ENCODE measurements at places on chromosomes 11 and 22.
A peak's percentile ranks its signal among the peaks of the same experiment; 100 is the strongest.

- no peak for DNase-seq
Observed at GRCh38 chr11:128551611-128552335, 35.6 kb downstream of the ETS1 start.

- DNase-seq = no peak
Observed at GRCh38 chr11:30454541-30454940, 131.6 kb downstream of the MPPED2 start.

DNA sequence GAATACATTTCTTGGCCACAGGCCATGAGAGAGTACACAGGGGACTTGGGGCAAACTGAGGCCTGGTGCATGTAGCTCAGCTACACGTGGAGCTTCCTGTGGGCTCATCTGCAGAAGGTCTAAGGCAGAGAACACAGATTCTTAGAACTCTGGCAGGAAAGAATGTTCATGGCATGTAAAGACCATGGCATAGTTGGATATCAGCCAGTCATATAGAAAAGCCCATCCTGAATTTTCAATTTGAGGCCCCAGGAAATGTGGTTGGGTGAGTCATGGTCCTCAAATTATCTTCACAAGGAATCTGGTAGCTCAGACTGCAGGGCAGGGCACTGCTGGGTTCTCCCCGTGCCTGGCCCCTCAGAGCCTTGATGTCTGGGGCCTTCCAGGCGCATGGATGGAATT, 13.7 kb upstream of the ST3GAL4 start:
- peak; percentile 97 for DNase-seq

DNA sequence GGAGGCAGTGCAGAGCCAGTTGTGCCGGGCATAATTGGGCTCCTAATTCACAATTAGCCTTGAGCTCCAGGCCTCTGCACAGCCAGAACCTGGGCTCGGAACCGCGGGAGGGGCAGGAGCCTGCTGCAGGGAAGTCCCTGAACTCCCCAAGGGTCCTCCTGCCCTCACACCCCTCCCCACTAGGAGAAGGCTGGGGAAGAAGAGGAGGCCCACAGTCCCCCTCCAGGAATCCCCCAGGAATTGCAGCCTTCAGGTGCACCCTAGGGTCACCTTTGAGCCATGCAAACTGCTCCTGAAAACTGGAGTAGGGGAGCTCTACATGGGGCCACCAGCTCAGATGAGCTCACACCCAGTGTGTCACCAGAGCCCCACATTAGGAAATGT, 93.8 kb upstream of the LMO1 start:
- DNase-seq = no peak

DNA sequence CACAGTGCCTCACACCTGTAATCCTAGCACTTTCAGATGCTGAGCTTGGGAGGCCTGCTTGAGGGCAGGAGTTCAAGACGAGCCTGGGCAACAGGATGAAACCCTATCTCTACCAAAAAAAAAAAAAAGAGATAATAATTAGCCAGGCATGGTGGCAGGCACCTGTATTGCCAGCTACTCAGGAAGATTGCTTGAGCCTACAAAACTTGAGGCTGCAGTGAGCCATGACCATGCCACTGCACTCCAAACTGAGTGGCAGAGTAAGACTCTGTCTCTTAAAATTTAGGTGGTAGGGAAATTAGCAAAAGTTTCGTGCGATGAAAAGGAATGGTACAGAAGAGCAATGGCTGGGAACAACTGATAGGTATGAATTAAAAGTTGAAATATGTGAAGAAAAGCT, 18.0 kb downstream of the ST13 start:
- no peak for DNase-seq

GRCh38 chr22:43550024-43550620, 138.3 kb downstream of the MPPED1 start:
- no peak for DNase-seq

DNA sequence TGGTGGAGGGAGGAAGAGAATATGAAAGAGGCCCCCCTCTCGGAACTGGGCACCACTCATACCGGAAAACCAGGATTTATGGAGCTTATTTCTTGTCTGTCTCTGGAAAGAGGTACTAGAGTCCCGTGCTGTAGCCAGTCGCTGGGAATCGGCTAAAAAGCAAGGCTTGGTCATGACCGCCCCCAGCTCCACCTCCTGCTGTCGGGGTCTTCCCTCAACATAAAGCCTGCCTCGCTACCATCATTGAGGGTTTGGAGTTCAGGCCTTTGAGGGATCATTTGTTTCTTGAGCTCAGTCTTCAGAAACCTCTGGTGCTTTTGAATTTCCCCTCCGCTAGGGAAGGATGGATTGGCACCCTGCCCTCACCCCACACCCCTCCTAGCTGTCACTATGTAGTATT, 97.1 kb downstream of the TSPAN18 start:
- no peak for DNase-seq

GRCh38 chr11:78080084-78080817, 589 bp upstream of the NDUFC2 start:
- no peak for DNase-seq

GRCh38 chr11:36577859-36578258, 10.1 kb downstream of the RAG1 start:
- DNase-seq = peak; percentile 52

- no peak for DNase-seq
Observed at GRCh38 chr11:45168366-45169130, 22.1 kb downstream of the PRDM11 start.

- DNase-seq = no peak
Observed at GRCh38 chr22:37062702-37063381, 11.3 kb downstream of the KCTD17 start.

- DNase-seq = no peak
Observed at GRCh38 chr11:39741066-39741465, 1718.4 kb downstream of the LRRC4C start.

GRCh38 chr22:42758931-42759629, 38.4 kb upstream of the A4GALT start:
- no peak for DNase-seq

- peak; percentile 52 for DNase-seq
Observed at GRCh38 chr22:19848298-19849224, 6.1 kb downstream of the GNB1L start.

- DNase-seq = peak; percentile 100
Observed at GRCh38 chr11:75814677-75815344, at the start of gene UVRAG. UVRAG (plus strand) TSS chr11:75815210; CDS start chr11:75815408, 198 bp downstream.

DNA sequence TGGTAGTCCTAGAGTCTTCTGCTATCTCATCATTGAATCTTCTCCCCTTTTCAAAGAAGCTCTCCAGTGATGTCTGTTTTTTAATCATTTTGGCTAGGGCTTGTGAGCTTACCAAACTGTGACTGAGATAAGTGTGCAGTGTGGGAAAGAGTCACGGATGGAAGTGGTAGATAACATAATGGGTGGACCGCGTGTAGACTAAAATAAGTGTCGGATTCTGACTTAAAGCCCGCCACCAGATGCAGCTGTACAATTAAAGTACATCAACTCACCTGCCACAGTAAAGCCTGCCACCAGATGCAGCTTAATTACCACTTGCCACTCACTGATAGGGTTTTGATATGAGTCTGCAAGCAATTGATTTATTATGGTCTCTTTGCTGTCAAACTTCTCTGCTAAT, 581.5 kb downstream of the LRRC4C start:
- no peak for DNase-seq

DNA sequence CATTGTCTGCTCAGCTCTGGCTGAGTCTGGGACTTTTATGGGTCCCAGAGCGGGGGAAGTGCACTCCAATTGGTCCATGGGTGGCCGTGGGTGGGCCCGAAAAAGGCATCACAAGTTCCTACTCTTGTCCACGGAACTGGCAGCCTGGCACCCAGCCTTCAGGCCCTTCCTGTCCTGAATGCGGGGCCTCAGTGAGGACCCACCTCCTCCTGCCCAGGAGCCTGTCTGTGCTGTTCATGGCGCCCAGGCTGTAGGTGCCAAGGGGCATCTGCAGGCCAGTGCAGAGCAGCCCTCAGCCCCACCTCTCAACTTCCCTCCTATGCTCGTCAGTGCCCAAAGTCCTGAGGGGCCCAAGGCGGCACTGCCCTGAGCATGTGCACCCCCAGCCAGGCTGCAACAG, 411.7 kb upstream of the KIRREL3 start:
- DNase-seq = no peak

- no peak for DNase-seq
Observed at GRCh38 chr11:94658386-94658785, 91.2 kb downstream of the PIWIL4 start.

DNA sequence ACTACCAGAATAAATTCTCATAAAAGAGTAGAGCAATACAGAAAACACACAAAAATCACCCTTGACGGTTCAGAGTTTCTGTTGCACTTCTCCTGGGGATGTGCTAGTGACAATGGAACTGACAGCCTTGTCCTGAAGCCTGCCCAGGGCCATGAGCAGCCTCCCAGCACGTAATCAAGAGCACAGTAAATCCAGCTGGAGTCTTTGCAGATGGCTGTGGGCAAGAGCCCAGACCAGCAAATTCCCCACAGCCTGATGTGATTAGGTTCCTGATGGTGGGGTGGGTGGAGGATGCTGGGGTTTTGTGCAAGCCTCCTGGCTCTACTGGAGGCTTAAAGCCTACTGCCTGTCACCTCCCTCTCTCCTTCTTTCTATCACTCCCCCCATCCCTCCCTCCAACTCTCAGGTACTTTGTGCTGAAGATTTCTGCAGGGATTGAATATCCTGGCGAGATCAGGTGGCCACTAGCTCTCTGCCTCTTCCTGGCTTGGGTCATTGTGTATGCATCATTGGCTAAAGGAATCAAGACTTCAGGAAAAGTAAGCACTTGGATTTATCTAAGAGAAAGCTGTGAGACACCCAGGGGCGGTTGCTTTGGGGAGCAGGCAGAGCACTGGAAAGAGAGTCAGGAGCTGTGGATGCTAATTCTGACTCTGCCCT, 18.1 kb downstream of the SLC6A5 start:
- no peak for DNase-seq

GRCh38 chr22:47369020-47369419, 606.6 kb downstream of the TBC1D22A start:
- DNase-seq = no peak

DNA sequence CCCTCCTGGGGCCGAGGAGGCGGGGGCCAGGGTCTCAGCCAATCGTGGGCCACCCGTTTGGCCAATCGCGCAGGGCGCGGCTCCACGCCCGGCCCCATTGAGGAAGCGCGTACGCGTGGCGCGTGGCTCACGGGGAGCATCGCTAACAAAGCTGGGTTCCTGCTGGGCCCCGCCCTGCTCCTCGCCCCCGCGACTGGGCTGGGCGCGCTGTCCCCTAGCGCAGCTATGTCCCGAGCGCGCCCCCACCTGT, 614 bp upstream of the ASCL2 start:
- DNase-seq = no peak

- peak; percentile 47 for DNase-seq
Observed at GRCh38 chr22:18078329-18079041, 695 bp downstream of the PEX26 start.

DNA sequence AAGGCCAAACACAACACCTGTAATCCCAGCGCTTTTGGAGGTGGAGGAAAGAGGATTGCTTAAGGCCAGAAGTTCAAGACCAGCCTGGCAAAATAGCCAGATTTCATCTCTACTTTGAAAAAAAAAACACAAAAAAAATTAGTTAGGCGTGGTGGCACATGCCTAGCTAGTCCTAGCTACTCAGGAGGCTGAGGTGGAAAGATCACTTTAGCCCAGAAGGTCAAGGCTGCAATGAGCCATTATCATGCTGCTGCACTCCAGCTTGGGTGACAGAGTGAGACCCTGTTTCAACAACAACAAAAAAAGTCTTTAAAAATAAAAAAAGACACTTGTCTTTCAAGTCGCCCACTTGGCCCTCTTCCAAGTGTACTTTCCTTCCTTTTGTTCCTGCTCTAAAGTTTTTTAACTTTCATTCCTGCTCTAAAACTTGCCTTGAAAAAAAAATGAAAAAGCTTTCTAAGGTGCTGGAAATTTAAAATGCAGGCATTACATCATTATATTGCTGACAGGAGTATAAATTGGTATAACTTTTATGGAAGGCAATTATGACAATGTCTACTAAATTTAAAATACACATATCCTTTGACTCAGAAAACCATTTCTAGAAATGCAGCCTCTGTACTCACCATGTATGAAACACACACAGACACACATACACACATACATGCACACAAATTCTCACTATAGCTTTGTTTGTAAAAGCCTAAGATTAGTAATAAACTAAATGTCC, 12.7 kb downstream of the LIPT2 start:
- no peak for DNase-seq

DNA sequence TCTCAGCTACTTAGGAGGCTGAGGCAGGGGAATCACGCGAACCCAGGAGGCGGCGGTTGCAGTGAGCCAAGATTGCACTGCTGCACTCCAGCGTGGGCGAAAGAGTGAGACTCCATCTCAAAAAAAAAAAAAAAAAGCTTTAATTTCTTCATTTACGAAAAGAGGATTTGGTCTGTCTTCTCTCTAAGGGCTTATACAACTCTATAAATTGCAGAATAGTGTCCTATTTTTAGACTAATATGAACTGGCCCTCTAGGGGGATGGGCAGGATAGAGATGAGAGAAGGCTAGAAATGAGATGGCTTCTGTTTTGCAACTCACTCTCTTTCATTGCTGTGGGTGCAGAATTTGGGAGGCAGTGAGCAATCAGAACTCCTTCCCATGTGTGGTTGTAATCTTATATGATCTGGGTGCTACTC, 11.3 kb downstream of the MAML2 start:
- DNase-seq = no peak

GRCh38 chr22:19774628-19775027, 14.1 kb downstream of the TBX1 start:
- no peak for DNase-seq

- peak; percentile 95 for DNase-seq
Observed at GRCh38 chr11:66443602-66444001, 5.0 kb upstream of the MRPL11 start.
